ENCODE measurements at places on chromosomes 12 and 14. TPM values are rescaled to one million over a fixed set of nuclear protein-coding genes. Genes with fewer than 3 reads are reported as not detected.

Gene ITGB7
- total RNA-seq: 0.63 TPM

Gene KRT6C
- not detected for total RNA-seq

Gene NTS
- 51.2 TPM for total RNA-seq

Gene PLA2G1B
- not detected for total RNA-seq

Gene LMNTD1
- not detected for total RNA-seq

Gene RPGRIP1
- total RNA-seq: 0.20 TPM

Gene ADCY4
- not detected for total RNA-seq

Gene TMEM179
- total RNA-seq: not detected

Gene GLTP
- total RNA-seq: 19.9 TPM

Gene ARG2
- total RNA-seq: 2.2 TPM

Gene SERPINA3
- 10.6 TPM for total RNA-seq

Gene DLK1
- 0.42 TPM for total RNA-seq

Gene STAC3
- total RNA-seq: 0.40 TPM

Gene MUCL1
- not detected for total RNA-seq

Gene ISCU
- total RNA-seq: 94.3 TPM

Gene CLEC1B
- total RNA-seq: not detected

Gene KDM5A
- 24.1 TPM for total RNA-seq

Gene SMARCC2
- total RNA-seq: 34.5 TPM

Gene MANSC4
- total RNA-seq: not detected

Gene CLEC4D
- not detected for total RNA-seq

Gene TRIP11
- total RNA-seq: 12.0 TPM

Gene C12orf54
- total RNA-seq: not detected

Gene POLR3B
- 4.5 TPM for total RNA-seq

Gene DICER1
- total RNA-seq: 20.3 TPM

Gene CD4
- not detected for total RNA-seq

Gene RPAP3
- 35.8 TPM for total RNA-seq

Gene EML1
- total RNA-seq: 36.5 TPM

All from A549 treated with GW870086 at 1 μM for 4 hours (cell line).